IPS-NIHi11 (cell line): ENCODE measurements at places on chromosomes 7 and 10.

- no peak for DNase-seq
Measured at GRCh38 chr7:147363101-147363500, 1227.5 kb upstream of the C7orf33 start.

DNA sequence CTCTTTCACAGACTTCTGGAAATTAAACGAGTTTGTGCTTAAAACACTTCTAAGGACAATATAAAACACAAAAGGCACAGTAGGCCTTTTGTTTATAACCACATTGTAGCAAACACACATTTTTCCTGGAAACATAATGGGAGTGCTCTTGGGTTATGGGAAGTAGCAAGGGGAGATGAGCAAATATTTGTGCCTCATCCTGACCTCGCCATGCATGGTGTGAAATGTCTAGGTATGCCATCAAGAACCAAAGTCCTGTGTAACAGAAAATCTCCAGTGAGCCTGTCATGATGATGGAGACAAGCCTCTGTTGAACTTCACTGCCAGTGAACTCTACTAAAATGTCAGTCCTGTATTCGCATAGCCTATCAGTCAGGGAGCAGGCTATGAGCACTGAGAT lies 1029.6 kb downstream of the LRMDA start:
- no peak for DNase-seq

DNA sequence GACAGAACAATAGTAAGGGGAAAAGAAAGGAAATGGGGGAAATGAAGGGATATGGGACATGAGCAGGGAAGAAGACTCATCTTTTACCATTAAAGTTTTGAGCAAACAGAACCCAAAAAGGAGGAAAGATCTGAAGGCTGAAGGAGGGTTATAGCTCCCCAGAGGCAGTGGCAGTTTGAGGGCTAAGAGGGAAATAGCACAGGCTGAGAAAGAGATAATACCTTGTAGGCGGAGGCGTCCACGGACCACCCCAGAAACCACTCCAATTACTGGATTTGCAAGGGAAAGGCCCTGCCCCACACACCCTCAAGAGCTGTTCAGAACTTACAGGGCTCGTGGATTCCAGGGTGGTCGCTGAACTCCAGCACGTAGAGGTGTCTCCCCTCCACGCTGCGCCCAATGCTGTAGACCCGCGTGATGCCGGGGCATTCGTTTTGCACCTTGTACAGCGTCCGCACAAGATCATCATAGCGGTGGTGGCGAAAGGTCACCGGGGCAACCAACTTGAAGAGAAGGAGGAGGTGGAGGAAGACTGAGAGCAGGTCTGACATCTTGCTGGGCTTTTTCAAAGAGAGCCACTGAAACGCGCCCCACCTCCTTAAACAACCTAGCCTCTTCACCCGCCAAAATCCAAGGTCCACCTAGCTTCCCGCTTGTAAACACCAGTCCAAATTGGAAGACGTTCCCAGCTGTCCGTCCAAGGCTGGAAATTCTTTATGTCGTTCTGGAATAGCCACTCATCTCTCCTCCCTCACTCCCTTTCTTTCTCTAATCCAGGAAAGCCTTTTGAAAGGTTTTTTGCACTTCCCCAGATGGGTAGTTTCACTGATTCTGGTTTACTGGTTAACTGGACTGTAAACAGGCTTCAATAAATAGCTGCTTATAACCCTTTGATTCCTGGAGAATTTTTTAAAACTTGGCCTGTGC lies at the start of gene CPN1:
TSS of gene CPN1 (minus strand) at position 795 of the 927 bp plus-strand sequence. CDS start at position 551, 244 bp downstream.
- DNase-seq = no peak

DNA sequence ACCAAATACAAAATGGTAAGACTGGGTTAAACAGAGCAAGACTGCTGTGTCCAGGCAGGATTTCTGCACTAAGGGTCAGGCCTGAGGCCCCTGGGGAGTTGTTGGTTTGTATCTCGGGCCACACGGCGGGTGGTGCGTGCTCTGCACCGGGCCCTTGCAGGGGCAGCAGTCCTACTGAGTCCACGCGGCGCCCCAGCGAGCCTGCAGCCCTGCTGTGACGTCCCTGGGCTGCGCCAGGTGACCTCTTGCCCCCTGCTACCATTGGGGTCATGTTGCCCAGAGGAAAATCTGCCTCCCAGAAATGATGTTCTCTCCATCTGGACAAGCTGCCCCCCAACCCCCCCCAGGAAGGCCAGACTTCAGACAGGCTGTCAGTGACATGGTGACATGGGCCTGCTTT lies 281.5 kb downstream of the CELF2 start:
- DNase-seq = no peak

GRCh38 chr10:30013757-30014156 lies 45.6 kb downstream of the JCAD start:
- DNase-seq = no peak

DNA sequence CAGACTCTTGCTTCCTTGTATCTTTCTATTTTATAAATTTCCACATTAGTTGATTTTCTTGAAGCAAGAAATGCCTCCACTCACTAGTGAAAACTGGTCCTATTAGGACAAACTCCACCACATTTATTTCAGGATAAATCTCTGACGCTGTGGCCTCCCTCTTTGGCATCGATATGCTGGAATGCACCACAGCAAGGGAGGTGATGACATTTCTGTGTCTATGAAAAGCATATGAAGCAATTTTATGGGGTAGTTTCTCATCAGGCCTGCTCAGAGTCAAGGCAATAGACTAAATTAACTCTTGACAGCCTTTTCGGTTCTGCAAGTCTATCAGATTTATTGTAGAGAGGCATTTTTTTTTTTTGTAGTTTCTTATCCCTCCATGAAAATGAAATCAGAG lies 304.4 kb downstream of the ZEB1 start:
- no peak for DNase-seq

- no peak for DNase-seq
Measured at GRCh38 chr7:76236224-76236623, 34.5 kb downstream of the SRRM3 start.

GRCh38 chr10:86595496-86595895 lies 58.9 kb upstream of the OPN4 start:
- DNase-seq = no peak

GRCh38 chr7:14846405-14846804 lies 56.1 kb downstream of the DGKB start:
- DNase-seq = peak; percentile 34

DNA sequence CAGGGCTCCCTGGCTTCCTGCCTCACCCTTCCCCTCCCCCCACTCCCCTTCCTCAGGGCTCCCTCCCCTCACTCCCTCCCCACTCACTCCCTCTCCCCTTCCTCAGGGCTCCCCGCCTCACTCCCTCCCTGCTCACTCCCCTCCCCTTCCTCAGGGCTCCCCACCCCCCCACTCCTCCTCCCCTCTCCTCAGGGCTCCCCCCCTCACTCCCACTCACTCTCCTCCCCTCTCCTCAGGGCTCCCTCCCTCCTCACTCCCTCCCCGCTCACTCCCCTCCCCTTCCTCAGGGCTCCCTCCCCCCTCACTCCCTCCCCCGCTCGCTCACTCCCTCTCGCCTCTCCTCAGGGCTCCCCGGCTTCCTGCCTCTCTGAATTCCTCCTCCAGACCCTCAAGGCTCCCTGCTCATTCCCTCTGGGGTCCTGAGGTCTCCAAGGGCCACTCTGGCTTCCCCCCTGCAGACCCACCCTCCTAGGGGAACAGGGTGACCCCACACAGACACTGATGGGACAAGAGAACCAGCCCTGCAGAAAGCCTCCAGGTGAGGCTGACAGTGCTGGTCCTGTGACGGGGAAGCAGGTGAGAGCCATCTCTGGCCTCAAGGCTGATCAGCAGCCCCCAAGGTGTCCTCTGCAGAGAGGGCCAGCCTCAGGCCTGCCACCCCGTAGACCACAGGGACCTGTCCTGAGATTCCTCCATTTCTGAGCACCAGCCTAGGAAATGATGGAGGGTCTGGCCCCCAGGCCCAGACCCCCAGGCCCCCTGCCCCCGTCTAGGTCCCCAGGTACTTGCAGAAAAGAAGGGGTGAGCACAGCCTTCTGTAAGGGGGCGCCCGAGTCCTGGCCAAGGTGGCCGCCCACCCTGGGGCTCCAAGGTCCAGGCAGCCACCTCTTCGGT lies 47.2 kb downstream of the PWWP2B start:
- DNase-seq = no peak

DNA sequence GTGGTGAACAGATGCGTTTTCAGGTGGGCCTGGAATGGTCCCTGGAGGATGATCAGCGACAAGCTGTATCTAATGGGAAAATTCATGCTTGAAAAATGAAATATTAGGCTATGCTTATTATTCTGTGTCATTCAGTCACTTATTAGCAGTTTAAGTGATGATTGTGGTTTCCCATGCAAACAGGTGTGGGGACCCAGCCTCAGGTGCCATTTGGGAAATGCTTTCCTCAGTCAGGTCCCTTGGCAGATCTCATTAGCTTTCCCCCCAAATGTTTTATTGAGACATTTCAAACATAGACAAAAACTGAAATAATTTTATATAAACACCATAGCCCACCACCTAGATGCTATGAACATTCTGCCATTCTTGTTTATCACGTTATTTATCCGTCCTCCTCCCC lies 411 bp upstream of the SNX10 start:
- no peak for DNase-seq

- DNase-seq = no peak
Measured at GRCh38 chr7:91473619-91474018, 209.4 kb downstream of the FZD1 start.

- DNase-seq = no peak
Measured at GRCh38 chr7:102080434-102081243, 206.0 kb upstream of the SH2B2 start.

DNA sequence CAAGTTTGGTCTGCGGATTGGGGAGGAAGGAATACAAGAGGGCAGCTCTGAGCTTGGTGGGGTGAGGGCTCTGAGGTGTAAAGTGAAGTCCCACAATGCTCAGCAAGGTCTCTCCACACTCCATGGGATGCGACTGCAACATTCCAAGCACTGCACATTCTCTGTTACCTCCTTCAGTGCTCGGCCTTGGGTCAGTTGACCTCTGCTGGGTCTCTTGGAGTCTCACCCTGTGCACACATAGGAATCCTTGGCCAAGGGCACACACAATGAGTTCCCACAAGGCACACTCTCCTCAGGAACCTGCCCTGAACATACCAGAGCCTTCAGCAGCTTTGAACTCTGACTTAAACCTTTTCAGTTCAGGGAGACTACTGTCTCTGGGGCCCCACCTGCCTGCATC lies 2.4 kb upstream of the WDFY4 start:
- no peak for DNase-seq

DNA sequence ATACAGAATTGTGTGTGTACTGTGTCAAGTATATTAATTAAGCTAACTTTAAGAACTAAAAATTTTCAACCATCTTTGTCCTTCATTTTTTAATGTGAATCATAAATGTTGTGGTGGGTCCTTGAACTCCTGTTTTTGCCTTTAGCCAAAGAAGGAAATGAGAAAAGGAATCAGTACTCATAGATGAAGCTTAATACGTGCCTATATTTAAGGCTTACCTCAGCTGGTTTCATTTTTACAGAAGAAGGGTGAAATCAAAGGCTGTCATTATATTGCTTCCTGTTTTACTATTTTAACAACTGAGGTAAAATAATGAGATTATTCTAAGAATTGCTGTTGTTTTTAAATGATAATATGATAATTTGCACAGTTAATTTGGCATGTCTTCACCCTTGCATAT lies 6.3 kb upstream of the SNX13 start:
- no peak for DNase-seq

DNA sequence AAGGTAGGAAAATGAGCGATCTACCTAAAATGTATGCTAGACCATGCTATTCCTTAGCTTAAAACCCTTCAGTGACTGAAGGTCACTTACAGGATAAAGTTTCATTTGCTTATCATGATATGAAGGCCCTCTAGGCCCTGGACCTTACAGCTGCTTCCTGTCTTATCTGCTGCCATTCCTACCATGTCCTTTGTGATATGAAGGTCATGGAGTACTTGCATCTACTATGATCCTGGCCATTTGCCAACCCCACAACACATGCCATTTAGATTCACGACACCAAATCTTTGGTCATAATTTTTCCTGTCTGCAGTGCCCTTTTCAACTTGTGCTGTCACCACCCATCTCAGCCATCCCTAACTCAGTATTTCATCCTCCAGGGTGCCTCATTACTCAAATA lies 181.8 kb upstream of the MDFIC start:
- DNase-seq = no peak

- no peak for DNase-seq
Measured at GRCh38 chr10:43962346-43963191, 313.9 kb upstream of the ZNF32 start.

DNA sequence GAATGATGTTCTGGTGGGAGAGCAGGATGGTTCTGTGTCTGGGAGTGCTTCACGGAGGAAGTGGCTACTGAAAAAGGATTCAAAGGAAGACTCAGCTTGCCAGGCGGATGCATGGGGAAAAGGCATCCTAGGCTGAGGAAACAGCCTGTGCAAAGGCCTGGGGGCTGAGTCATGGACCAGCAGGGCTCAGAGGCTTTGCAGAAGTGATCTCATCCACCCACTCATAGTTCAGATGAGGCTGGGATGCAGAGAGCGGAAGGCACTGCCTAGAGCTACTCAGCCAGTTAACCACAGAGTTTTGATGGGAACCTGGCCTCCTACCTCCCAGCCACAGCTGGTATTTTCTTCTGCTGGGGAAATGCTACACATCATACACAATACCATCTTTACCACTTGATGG lies 15.8 kb upstream of the ADAMTS14 start:
- no peak for DNase-seq

DNA sequence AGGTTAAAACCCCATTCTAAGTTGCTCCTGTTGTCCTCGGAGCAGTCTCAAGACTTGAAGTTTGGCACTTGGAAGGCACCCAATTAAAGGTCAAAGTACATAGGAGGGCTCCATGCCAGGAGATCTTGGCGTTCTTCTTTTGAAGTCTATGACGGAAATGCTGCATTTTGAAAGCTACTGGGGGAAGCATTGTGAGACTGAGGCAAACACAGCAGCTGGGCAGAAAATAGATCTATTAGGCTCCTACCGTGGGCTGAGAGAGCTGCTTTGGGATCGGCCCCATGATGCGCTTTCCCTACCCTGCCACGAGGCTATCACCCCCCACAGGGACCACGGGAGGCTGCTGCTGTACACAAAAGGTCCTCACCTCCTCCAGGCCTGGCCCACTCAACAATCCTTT lies 20.0 kb downstream of the KIAA1549 start:
- DNase-seq = no peak

GRCh38 chr10:44369296-44369695 lies 15.6 kb downstream of the CXCL12 start:
- no peak for DNase-seq

- no peak for DNase-seq
Measured at GRCh38 chr10:44922021-44922420, 10.9 kb downstream of the TMEM72 start.

DNA sequence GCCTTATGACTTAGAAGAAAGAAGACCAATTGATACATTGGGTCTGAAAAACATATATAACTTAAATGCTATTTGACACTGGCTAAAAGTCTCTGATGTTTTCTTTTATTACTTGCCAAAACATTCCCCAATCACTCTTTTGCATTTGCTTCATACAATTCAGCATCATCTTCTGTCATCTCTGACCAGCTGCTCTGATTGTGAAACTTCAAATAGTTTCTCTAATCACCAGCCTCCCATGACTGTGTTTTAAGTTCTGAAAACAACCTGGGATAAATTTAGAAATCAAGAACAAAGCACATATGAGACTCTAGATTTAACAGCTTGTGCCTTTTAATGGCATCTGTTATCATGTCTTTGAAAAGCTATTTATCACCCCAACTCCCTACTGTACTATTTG lies 208.4 kb upstream of the KCND2 start:
- DNase-seq = no peak

GRCh38 chr10:131722121-131722520 lies 178.7 kb upstream of the PPP2R2D start:
- DNase-seq = no peak

- no peak for DNase-seq
Measured at GRCh38 chr7:90081621-90082020, 72.6 kb upstream of the STEAP1 start.
